ENCODE measurements at places on chromosomes 1 and 21.

- DNase-seq, result no peak
Observed at GRCh38 chr1:184770181-184770979, 15.7 kb upstream of the EDEM3 start.

DNA sequence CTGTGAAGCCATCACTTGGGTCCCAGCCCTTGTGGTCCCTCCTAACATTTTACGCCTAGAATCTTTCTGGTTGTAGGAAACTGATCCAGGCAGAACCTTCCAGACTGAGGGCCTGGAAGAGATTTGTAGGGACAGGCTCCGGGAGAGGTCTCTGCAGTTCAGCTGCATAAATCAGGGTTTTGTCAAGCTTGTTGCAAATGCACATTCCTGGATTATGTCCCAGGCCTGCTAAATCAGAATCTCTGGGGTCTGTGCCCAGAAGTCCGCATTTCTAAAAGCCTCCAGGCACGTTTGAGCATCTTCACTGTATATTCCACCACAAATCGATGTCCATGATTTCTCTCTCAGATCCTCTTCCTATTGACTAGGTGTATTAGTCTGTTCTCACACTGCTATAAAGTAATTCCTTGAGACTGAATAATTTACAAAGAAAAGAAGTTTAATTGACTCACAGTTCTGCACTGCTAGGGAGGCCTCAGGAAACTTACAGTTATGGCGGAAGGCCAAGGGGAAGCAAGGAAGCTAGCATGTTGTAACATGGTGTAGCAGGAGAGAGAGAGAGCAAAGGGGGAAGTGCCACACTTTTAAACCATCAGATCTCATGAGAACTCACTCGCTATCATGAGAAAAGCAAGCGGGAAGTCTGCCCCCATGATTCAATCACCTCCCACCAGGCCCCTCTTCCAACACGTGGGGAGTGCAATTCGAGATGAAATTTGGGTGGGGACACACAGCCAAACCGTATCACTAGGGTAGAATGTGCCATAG, 1.2 kb upstream of the FHAD1 start:
- DNase-seq, result no peak

- DNase-seq, result no peak
Observed at GRCh38 chr1:34370748-34371147, 194.0 kb downstream of the C1orf94 start.

- DNase-seq, result no peak
Observed at GRCh38 chr1:115437196-115437595, 99.1 kb upstream of the NGF start.

- no peak for DNase-seq
Observed at GRCh38 chr1:205929496-205930194, 13.6 kb downstream of the SLC26A9 start.
